ENCODE measurements at places on chromosomes 7 and 10. TPM values are rescaled to one million over a fixed set of nuclear protein-coding genes. Genes with fewer than 3 reads are reported as not detected.

Gene LANCL2
- 49.0 TPM for total RNA-seq

GRCh38 chr10:84542522-84543490, 214.4 kb downstream of the CCSER2 start:
- no peak for DNase-seq
- no peaks in the 10 kb centered on the region for H3K36me3 ChIP-seq
- H3K4me1 ChIP-seq = peaks cover 8% of the 10 kb centered on the region
- H3K27ac ChIP-seq = no peak overlapping the region
- no peak overlapping the region for H3K4me3 ChIP-seq
- no peaks in the 10 kb centered on the region for H3K27me3 ChIP-seq

Gene STEAP1
- 7.3 TPM for total RNA-seq

DNA sequence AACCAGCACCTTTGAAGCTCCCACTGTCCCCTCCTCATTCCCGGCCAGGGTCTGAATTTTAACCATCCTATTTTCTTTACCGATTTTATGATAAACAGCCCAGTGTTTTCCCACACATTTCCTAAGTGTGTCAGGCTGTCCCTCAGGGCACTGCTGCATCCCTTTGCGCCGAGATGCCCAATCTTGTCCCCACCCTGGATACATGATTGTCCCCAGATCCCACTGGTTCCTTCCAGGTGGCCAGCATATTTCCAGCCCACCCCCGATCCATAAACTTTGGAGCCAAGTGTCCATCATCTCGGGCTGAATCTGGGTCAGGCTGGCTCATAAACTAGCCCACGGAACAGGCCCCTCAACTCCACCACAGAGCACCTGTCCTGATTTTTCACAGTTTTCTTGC, 137.2 kb downstream of the CDH23 start:
- H3K27ac ChIP-seq = no peak overlapping the region
- H3K27me3 ChIP-seq = no peaks in the 10 kb centered on the region
- DNase-seq = no peak

GRCh38 chr10:52729271-52730104, 43.1 kb downstream of the MBL2 start:
- H3K36me3 ChIP-seq = no peaks in the 10 kb centered on the region
- no peaks in the 10 kb centered on the region for H3K4me1 ChIP-seq
- DNase-seq = no peak
- H3K27ac ChIP-seq = no peak overlapping the region
- no peaks in the 10 kb centered on the region for H3K27me3 ChIP-seq

Gene SEC31B
- 32.8 TPM for total RNA-seq

- no peak for DNase-seq
- no peaks in the 10 kb centered on the region for H3K4me1 ChIP-seq
- H3K27ac ChIP-seq = no peak overlapping the region
- no peaks in the 10 kb centered on the region for H3K36me3 ChIP-seq
- no peaks in the 10 kb centered on the region for H3K27me3 ChIP-seq
- H3K4me3 ChIP-seq = no peak overlapping the region
These were observed 86.6 kb downstream of the WDFY4 start for GRCh38 chr10:48771234-48771633.

- no peaks in the 10 kb centered on the region for H3K27me3 ChIP-seq
- no peak overlapping the region for H3K4me3 ChIP-seq
- no peak overlapping the region for H3K27ac ChIP-seq
- DNase-seq = no peak
- peaks cover 4% of the 10 kb centered on the region for H3K4me1 ChIP-seq
These were observed 21.5 kb downstream of the WASL start for GRCh38 chr7:123727071-123727837.

GRCh38 chr10:17244700-17245365, 16.8 kb downstream of the VIM start:
- no peaks in the 10 kb centered on the region for H3K27me3 ChIP-seq
- no peaks in the 10 kb centered on the region for H3K36me3 ChIP-seq
- H3K4me1 ChIP-seq = no peaks in the 10 kb centered on the region
- no peak overlapping the region for H3K27ac ChIP-seq
- DNase-seq = no peak
- no peak overlapping the region for H3K4me3 ChIP-seq

Gene TEX36
- total RNA-seq = 24.6 TPM

GRCh38 chr10:46250481-46250880, 36.3 kb upstream of the ANTXRL start:
- H3K4me1 ChIP-seq = no peaks in the 10 kb centered on the region
- H3K4me3 ChIP-seq = no peak overlapping the region
- H3K27me3 ChIP-seq = no peaks in the 10 kb centered on the region
- H3K36me3 ChIP-seq = no peaks in the 10 kb centered on the region
- H3K27ac ChIP-seq = no peak overlapping the region

- no peak overlapping the region for H3K4me3 ChIP-seq
- no peaks in the 10 kb centered on the region for H3K4me1 ChIP-seq
- DNase-seq = no peak
- no peak overlapping the region for H3K27ac ChIP-seq
These were observed 545.1 kb downstream of the SH2D4B start for GRCh38 chr10:81082621-81083376.

Gene GPR26
- total RNA-seq = 0.31 TPM

Gene SPDYE1
- total RNA-seq = 2.7 TPM

Gene CTAGE6
- 29.1 TPM for total RNA-seq

- no peaks in the 10 kb centered on the region for H3K36me3 ChIP-seq
- H3K4me1 ChIP-seq = no peaks in the 10 kb centered on the region
- no peak for DNase-seq
- no peak overlapping the region for H3K4me3 ChIP-seq
- no peak overlapping the region for H3K27ac ChIP-seq
These were observed 123.9 kb downstream of the PCLO start for GRCh38 chr7:83038787-83039186.

DNA sequence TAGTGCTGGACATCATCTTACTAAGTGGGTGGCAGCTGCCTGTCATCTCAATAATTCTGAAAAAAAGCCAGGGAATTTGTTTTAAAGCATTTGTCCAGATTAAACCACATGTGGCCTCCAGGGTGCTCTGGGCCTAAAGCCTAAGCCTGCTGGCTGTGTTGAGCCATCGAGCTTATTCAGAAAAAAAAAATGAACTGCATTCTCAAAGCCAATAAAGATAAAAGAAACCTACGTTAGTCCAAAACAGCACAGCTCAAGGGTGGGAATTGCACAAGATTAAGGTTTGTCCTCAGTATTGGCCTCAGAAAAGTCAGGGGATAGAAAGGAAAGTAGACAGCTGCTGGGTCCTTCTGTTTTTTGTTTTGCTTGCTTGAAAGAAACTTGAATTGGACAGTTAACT, 22.6 kb upstream of the PRTFDC1 start:
- H3K27ac ChIP-seq = no peak overlapping the region
- H3K27me3 ChIP-seq = no peaks in the 10 kb centered on the region
- H3K4me1 ChIP-seq = no peaks in the 10 kb centered on the region
- no peaks in the 10 kb centered on the region for H3K36me3 ChIP-seq
- H3K4me3 ChIP-seq = no peak overlapping the region
- peak; percentile 55 for DNase-seq

DNA sequence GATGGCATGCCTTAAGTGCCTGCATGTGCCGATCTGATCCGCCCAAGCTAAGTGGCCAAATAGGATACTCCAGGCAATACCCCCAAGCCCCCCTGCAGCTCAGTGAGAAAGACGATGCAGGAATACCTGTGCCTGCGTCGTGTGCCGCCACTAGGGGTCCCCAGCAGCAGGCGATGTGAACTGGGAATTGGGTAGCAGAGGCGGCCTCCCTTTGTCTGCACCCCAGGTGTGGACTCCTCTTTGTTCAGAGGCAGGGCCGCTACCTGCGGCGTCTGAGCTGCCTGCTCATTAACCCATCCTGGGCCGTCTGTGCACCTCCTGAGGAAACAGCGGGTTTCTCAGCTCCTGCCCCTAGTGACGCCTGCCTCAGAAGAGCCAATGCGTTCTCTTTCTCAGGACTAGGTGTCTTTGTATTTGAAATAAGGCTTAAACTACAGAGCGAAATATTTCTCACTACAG, 4.8 kb upstream of the CHN2 start:
- peak; percentile 70 for DNase-seq
- H3K27me3 ChIP-seq = no peaks in the 10 kb centered on the region
- H3K4me1 ChIP-seq = peaks cover 5% of the 10 kb centered on the region
- H3K36me3 ChIP-seq = no peaks in the 10 kb centered on the region
- H3K4me3 ChIP-seq = no peak overlapping the region
